Activated CD8-positive, alpha-beta T cell treated with anti-CD3 and anti-CD28 coated beads, Interleukin-2, amount 10 ng/mL, durations not matched to agents 7 days and 5 days (primary cell): ENCODE measurements at places on chromosomes 2 and 18. TPM values are rescaled to one million over a fixed set of nuclear protein-coding genes. Genes with fewer than 3 reads are reported as not detected.

- no peak for DNase-seq
These were observed 28.4 kb upstream of the DYNC2LI1 start for GRCh38 chr2:43745457-43745856.

- no peak for DNase-seq
These were observed 82.8 kb downstream of the TEX51 start for GRCh38 chr2:126981476-126981875.

- no peak for DNase-seq
These were observed 552.4 kb upstream of the TNP1 start for GRCh38 chr2:217412277-217412676.

DNA sequence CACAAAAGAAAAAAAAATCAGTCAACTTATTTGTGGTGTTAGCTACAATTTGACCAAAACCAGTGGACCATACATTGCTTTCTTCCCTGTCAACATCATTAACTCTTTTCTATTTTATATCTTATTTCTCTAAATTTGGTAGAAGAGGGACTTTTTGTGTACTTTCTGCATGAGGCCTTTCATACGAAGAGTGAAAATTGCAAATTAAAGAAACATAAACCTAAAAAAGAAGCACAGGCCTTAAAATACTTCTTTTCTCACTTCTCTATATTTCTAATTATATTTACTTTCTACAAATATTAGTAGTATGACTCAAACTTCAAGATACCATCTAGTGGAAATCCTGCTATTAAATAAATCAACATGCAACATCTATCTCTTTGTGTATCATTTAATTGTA, 1073.4 kb upstream of the ZEB2 start:
- DNase-seq: no peak

DNA sequence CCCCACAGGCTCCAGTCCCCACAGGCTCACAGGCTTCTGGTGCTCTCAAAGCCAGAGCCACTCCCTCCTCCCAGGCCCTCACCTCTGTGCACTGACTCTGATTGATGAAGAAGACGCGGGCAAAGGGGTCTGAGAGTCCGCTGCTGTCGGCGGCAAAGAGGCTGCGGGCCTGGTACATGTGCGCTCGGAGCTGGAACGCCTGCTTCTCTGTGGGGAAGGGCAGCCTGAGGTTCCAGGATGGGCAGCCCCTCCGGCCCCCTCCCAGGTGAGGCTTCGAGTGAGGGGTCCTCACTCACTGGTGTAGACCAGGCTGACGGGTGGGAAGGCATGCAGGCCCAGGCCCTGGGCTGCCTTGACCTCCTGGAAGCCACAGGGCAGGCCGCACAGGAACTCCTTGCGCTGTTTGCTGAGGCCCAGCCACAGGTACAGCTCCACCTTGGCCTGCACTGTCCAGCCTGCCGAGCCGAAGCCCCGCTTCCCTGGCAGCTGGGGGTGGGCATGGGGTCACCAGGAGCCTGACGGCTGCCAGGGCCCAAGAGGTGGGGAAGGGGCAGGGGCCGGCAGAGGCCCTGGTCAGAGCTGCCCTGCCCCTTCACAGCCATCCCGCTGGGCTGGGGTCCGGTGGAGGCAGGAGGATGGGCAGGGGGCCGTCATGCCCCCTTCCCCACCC, 2.0 kb downstream of the OTOF start:
- no peak for DNase-seq

DNA sequence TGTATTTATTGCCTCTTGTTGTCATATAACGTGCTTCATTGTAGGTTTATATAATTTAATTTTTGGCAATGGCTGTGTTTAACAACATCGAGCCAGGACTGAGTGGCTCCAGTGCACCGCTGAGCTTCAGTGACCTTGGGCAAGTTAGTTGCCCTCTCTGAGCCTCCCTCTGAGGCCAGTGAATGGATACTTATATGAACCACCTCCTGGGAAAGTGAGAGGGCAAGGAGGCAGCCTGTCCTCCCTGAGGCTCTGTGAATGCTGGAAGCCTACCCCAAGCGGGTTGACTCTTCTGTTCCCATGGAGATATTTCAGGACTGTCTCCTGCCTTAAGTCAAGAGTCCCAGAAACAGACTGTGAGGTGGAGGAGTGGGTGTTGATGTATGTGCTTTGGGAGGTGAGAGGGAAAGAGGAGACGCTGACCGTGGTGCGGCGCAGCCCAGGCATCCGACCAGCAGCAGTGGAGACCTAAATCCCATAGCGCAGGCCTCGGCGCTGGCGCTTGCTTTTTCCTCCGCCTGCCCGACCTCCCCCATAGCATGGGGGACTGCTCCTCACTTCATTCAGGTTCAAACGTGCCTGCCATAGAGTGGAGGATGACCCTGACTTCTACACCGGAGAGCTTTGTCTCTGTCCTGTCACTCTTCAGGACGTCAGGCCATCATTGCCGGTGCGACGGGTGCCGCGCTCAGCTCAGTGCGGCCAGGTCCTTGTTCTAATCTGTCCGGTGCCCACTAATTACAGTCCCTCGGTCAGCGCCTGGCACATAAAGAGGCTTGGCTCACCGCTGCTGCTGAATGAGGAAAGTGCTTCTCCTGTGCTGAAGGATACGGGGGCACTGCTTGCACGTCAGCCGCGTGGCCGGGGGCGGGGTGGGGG, 167.3 kb upstream of the HS6ST1 start:
- DNase-seq: no peak

- DNase-seq: no peak
These were observed 887.9 kb upstream of the FAM98A start for GRCh38 chr2:34486965-34487364.

DNA sequence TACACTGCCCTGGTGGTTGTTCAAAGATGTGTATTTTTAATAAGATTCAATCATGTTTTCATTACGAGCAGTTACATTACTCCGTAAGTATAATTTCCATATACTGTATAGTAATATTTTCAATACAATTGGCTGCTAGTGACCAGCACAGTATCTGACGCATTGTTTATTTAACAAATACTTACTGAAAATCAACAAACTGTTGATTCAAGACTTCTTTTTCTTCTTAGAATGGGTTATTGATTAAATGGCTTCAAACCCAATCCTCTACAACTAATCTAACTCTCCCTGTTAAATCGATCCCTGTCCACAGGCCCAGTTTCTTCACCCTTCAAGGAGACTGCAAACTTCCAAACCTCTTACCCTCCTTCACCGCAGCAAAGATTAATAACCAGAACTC, 18.5 kb downstream of the COBLL1 start:
- no peak for DNase-seq

GRCh38 chr2:169426069-169426663, 53.1 kb upstream of the BBS5 start:
- no peak for DNase-seq

DNA sequence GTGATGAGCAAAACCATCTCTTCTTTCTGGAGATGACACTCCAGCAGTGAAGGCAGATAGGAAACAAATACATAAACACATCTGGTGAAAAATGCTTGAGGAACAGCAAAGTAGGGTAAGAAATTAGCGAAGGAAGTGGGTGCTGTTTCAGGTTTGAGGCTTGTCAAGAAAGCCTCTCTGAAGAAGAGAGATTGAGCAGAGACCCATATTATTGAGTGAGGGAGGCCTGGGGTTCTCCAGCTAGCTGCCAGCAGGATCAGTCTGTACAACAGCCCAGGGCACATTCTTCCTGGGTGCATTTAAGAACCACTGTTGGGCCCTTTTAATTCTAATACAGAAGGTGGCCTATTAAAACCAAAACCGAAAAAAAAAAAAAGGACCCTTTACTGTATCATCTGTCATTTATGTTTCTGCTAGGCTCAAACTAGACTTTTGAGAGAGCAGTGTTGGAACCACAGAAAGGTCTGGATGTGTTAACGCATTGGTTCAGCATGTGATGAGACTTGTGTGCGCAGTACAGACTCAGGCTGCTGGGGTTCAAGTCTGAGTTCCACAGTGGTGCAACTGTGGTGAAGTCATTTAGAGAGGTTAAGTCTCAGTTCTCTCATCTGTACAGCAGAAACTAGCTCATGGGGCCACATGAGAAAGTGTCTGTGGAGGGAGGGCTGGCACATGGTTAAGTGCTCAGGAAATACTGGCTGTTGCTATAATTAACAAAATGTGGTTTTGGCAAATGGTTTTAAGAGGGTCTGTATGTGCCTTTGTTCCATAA, 28.9 kb downstream of the MGAT5 start:
- peak; percentile 73 for DNase-seq

DNA sequence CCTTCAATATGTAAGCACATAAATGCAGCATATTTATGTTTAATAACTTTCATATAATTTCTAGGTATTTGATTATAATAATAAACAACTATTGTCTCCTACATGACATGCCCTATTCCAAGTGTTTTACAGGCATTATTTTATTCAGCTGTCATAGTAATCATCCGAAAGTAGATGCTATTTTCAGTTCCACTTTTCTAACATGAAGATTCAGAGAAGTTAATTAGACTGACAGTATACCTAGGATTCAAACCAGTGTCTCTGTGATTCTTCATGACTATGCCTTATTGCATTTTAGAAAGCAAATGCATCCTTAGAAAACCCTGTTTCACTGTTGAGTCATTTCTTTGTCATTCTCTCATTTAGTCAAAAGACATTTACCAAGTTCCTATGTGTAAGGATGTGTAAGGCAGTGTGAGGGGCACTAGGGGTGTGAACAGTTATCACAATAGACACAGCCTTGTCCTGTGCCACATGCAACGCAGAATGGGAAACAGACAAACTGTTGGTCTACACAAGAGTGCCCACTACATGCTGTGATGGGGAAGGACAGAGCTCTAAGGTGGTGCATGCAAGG, 79.8 kb downstream of the DTNA start:
- no peak for DNase-seq

GRCh38 chr2:167758292-167758691, 489.1 kb downstream of the STK39 start:
- DNase-seq: no peak

DNA sequence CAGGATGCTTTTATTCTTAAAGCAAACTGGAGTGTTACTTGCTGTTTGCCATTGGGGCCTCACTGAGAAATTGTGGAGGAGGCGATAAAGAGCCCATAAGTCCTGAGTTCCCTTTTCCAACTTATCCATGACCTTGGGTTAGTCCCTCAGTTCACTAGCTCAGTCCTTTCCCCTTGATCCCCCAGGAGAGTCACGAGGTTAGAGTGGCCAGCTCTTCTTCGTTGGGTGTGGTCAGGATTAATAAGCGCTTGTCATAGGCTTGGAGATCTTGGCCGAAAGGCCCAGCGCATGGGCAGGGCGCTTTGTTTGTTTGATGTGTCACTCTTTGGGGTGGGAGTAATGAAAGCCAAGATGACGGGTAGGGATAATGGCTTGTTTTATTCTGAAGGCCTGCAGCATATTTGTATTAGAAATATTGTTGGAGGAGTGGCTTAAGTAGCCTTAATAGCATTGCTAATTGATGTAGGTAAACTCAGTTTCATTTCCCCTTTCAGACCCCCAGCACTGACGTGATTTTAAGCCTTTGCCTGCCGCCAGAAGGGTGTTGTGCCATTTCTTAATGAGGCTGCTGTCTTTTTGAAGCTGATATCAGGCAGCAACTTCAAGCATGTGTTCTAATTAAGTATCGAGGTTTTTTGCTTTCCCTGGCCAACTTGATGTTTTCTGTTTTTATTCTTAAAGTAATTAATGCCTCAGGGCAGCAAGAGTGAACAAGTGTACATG, 15.7 kb downstream of the GRHL1 start:
- DNase-seq: no peak

DNA sequence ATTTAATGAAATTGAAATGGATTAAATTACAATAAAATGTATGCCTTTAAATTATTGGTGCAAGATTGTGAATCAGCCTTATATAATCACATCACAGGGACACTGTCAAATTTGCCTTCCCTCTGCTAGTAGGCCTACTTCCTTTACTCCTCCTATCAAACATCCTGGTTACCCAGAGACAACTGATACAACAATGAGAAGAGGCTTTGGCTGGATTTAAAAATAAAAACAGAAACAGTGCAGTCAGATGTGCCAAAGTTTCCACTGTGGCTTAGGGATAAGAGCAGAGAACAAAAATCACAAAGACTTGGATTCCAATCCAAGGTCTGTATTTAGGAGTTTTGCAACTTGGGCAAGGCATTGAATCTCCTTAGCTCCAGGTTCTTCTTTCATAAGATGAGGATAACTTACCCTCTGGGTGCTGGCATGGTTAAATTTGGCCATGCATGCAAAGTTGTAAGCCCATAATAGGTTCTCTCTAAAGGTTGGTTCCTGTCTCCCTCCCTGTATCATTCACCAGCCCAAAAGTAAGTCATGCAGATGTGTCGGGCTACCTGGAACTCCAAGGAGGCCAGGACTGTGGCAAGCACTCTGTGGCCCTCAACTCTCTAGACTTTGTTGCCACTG, 99.3 kb upstream of the LRATD1 start:
- no peak for DNase-seq

DNA sequence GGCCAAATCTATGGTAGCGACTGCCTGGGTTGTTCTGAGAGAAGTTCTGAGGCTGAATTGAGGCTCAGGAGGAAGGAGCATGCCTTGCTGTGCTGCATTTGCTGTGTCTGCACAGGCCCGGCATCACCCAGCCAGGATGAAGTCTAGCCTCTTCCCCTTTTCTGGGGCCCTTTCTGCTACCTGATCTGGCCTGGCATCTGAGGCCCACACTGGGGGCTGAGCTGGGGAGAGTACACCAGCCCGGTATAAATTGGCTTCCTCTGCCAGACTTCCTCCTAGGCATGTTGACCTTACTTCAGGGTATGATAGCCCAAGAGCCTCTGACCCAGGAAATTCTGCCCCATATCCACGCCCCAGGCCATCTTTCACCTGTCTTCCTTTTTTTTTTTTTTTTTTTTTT, 30.0 kb downstream of the MRPL35 start:
- DNase-seq: no peak

- no peak for DNase-seq
These were observed 404.9 kb upstream of the ZEB2 start for GRCh38 chr2:144924827-144925226.

DNA sequence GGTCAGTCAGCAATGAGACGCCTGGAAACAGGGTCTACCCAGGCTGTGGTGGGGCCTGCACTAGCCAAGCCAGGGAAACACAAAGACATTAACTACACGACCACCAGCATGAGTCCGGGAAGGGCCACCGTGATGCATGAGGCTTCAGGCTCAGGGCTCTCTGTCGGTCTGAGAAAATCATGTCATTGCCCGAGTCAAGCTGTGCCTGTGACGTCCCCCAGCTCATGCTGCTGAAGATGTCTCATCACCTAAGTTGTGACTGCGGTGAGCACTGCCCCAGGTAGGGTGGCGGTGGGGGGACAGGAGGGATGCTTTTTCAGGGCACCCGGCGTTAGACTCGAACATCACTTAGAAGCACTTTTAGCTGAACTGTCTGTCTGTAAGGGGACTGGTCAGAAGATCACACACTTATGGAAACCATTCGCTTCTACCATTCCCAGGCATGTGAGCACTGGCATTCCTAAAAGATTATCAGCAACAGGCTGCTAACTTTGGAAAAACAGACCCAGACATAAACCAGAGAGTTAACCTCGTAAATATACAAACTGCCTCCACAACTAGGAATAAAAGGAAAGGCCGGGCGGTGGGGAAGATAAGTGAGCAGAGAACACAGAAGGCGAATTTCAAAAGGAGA, 234.5 kb downstream of the HDAC4 start:
- DNase-seq: no peak

- no peak for DNase-seq
These were observed 29.7 kb upstream of the ALLC start for GRCh38 chr2:3628241-3628679.

- DNase-seq: no peak
These were observed 17.8 kb downstream of the CTAGE1 start for GRCh38 chr18:22399949-22400348.

The SERPINB3 gene
- total RNA-seq: not detected

The HOXD11 gene
- total RNA-seq: not detected

The ADGRF3 gene
- 5.8 TPM for total RNA-seq

The PDE11A gene
- total RNA-seq: not detected

The CFAP65 gene
- not detected for total RNA-seq

The HADHB gene
- 59.1 TPM for total RNA-seq

The ASPRV1 gene
- total RNA-seq: 0.74 TPM

The TRPM8 gene
- not detected for total RNA-seq

The GYPC gene
- 163 TPM for total RNA-seq

The TFPI gene
- total RNA-seq: not detected
